Stimulated activated CD8-positive, alpha-beta memory T cell treated with anti-CD3 and anti-CD28 coated beads, Interleukin-7, amount 100 ng/mL, for 24 hours (primary cell): ENCODE measurements at places on chromosomes 7 and 10.

DNA sequence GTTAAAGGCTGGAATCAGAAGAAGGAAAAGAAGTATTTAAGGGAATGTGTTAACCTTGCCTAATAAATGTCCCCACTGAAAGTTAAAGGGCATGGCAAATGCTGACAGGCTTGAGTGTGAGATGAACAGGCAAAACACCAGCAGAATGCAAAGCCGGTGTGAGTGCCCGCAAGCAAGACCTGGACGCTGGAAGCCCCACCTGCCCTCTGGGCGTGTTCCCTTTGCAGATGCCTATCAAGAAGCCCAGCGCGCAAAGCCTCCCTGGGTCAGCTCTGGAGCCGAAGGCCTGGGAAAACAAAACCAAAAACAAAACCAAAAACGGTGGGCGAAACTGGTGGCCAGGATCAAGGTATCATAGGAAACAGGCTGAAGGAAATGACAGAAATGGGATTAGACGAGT is 200.3 kb downstream of the SFMBT2 start:
- DNase-seq: no peak

DNA sequence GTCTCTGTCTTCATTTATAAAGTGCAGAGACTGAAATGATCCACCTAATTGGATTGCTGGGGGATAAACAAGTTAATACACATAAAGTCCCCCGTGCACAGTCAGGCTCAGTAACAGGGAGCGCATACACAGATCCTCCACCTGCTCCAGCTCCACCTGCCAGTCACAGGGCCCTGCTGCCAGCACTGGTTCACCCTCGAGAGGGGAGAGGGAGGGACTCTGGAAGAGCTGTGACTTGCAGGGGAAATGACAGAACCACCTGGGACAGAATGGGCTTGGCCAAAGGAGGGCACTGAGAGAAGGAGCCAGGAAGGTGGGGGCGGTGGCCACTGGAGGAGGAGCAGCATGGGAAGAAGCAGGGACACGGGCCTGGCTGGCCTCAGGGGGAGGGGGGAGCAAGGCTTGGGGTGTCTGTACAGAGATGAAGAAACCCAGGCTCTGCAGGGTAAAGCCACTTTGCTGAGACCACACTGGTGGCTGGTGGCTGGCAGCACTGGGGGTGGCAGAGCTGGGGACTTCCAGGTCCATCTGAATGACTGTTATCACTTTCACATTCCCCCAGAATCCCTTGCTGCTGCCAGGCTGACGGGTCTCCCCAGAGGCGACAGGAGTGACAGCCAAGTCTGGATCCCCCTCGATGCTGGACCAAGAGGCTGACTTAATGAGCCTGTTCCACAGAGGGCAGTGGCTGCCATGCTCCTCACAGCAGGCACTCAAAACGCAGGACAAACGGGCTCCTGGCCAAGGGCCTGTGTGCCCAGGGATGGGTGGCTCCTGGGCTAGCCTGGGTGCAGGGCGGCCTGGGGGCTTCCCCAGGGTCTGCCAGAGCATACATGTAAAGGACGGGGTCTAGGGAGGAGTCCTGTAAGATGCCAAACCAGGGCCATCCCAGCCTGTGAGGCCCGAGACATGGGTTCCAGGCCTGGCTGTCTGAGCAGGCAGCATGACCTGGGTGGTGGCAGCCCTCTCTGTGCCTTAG is 151.1 kb downstream of the SH3PXD2A start:
- DNase-seq: no peak

DNA sequence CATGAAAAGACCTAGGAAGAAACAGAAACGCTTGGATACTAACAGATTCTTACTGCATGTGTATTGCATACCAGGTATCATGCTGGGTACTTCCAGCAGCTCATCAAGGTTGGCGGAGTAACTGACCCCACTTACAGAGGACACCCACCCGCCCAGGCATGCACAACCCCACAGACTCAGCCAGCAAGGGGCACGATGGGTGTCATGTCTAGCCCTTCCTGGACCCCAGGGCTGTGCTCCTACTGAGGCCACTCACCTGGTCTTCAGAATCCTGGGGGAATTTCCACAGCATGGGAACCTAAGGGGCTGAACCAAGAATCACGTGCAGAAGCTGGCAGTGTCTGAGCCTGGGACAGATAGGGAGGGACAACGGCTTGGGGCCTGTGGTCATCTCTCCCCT is 134.1 kb upstream of the ZNF32 start:
- DNase-seq: no peak

GRCh38 chr7:150900675-150901074 is 48.4 kb downstream of the AOC1 start:
- no peak for DNase-seq

- no peak for DNase-seq
Observed at GRCh38 chr10:79380946-79381721, 33.9 kb downstream of the PPIF start.

- DNase-seq: no peak
Observed at GRCh38 chr7:103797647-103798307, 191.7 kb downstream of the RELN start.

GRCh38 chr7:134932707-134933370 is 53.5 kb upstream of the AGBL3 start:
- DNase-seq: no peak

DNA sequence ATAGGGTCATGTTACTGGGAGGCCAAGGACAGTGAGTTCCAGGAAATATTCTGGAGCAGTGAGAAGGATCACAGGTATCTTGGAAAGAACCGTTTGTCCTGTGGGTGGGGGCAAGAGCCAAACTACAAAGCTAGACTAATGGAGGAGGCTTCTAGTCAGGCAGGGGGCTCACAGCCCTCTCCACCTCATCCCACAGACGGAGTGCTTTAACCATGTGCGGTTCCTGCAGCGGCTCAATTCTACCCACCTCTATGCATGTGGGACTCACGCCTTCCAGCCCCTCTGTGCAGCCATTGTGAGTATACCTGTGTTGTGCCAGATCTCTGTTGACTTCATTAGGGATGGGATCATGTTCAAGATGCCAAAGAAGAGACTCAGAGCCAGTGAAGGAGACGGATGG is 8.1 kb downstream of the SEMA4G start:
- DNase-seq: no peak

- no peak for DNase-seq
Observed at GRCh38 chr7:131222171-131222570, 105.5 kb upstream of the MKLN1 start.

GRCh38 chr10:88830643-88831268 is 20.9 kb downstream of the ANKRD22 start:
- DNase-seq: no peak

- DNase-seq: no peak
Observed at GRCh38 chr10:69681436-69681835, 51.4 kb downstream of the FAM241B start.

DNA sequence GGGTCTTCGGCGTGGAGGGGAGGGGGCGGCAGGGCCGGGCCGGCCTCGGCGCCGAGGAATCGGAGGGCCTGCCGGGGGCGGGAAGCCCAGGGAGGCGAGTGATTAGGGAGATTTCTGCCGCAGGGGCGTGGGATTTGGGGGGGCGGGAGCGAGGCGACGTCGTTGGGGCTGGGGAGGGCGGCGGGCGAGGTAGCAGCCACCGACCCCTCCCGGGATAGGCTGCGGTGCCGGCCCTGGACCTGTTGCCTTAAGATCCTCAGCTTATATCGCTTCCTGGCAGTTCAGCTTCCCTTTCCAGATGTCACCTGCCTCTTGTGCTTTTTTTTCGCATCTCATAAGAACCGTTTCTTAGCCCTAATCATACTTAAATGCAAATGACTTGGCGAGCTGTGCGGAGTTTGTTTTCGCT is 655 bp downstream of the LMTK2 start:
- no peak for DNase-seq

DNA sequence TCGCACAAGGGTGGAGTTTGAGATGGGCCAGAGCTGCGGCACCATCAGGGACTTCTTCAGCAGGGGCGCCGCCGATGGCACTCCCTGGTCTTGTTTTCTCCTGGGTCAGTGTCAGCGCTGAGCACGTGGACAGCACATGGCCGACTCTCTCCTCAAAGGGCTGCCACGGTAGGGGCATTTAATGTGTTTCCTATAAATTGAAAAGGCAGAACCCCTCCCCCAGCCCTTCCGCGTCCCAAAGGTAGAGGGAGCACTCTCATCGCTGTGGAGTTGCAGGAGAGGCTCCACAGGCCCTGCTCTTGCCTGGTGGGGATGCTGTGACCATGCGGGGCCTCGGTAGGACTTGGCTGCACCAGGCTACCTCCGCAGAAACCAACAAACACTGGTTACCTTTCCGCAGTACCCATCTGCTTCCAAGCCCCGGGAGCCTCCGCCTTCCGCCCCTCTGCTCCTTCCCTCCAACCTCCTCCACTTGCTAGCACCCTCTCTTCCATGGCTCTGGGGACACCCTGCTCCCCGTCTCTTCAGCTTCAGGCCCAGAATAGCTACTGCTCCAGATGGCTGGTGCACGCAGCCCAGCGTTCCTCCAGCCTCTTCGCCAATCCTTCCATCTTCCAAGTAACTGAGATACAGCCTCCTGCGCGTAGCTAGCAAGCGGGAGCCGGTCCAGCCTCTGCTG is 166.3 kb upstream of the ADCY1 start:
- DNase-seq: no peak

GRCh38 chr10:80487791-80488538 is 33.9 kb downstream of the TSPAN14 start:
- DNase-seq: no peak

DNA sequence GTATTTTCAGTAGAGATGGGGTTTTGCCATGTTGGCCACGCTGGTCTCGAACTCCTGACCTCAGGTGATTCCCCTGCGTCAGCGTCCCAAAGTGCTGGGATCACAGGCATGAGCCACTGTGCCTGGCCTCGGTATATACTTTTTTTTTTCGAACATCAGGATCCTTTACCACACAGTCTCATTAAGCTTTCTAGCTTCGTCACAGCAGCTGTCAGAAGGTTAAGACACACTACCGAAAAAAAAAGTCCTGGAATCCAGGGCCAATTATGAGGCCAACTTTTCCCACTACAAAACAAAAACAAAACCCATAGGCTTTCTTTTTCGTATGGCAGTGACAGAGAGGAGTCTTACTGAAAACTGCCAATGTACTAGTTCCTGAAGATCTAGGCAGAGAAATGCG is 30.7 kb downstream of the ZC3HC1 start:
- DNase-seq: no peak

DNA sequence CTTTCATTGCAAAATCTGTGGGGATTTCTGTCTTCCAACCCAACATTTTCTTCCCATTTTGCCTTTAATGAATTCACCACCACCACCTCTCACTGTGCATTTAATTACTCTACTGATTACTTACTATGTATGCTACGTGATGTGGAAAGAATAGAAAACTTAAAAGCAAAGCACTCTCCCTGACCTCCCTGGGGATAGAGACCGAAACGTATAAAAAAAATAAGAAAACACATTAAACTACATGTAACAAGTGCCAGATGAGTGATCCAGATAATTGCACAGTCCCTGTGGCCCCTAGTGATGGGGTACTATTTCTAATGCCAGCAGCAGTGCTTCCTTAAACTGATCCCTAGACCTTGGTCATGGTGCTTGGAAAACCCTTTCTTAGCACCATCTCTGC is 478.4 kb downstream of the NRG3 start:
- DNase-seq: no peak

DNA sequence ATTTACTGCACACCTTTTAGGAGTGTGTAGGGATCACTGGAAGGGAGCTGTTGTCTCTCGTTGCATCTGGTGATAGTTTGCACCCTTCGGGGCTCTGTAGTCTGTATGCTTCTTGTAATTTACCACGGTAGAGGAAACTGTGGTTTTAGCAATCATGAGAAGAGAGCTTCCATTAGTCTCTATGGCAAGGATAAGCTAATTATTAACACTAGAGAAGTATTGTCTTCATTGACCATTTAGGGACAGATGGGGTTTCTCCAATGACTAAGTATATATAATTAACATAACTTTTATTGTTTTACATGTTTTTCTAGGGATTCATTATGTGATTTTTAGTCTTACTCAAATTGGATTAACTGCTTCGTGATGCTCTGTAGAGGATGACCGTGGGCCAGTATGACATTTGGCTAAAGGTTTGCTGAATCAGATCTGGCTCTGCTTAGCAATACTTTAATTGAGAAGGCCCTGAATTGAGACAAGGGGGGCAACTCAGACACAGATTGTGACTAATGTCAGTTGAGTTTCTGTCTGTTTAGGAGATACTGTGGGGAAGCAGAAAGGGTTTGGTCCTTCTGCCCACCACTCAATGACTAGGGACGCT is 8.7 kb downstream of the SLC18A2 start:
- DNase-seq: no peak

GRCh38 chr10:550665-551372 is 138.6 kb downstream of the DIP2C start:
- DNase-seq: no peak

- DNase-seq: no peak
Observed at GRCh38 chr10:62244088-62244487, 24.6 kb downstream of the RTKN2 start.

- DNase-seq: no peak
Observed at GRCh38 chr7:41104631-41105030, 598.3 kb downstream of the INHBA start.

DNA sequence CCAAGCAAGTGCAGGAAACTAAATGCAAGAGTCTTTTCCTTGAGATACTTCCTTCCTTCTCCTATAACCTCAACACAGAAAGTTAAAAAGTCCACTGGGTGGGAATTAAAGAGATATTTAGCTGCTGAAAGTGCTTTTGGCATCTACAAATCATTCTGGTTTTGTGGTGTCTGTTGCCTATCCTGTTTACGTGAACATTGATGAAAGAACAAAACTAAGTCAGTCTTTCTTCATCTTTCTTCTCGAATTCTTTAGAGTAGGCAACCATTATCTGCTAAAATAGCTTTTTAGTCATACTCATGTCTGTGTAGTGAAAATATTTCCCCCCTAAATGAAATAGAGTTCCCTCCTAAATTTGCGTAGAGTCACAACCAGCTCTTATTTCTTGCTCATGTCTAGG is 838.6 kb downstream of the GATA3 start:
- no peak for DNase-seq

GRCh38 chr10:130969700-130970099 is 341.8 kb downstream of the TCERG1L start:
- DNase-seq: no peak

- no peak for DNase-seq
Observed at GRCh38 chr7:68511281-68511680, 1087.0 kb upstream of the AUTS2 start.

DNA sequence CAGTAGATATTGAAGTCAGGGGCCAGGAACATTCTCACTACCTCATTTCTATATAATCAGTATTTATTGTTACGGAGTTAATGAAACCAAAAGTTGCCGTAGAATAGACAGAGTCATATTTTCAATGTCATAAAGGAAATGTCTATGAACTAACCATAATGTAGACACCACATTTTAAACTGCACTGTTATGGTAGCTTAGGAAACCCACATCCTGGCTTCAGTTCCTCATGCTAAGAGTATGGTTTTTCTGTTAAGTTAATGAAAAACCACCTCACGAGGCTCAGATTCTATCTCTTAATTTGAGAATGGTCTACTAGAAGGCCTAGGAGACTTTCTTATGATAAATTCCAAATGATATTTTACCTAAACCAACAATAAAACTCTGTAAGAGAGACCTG is 166.5 kb downstream of the TMEM26 start:
- DNase-seq: no peak

DNA sequence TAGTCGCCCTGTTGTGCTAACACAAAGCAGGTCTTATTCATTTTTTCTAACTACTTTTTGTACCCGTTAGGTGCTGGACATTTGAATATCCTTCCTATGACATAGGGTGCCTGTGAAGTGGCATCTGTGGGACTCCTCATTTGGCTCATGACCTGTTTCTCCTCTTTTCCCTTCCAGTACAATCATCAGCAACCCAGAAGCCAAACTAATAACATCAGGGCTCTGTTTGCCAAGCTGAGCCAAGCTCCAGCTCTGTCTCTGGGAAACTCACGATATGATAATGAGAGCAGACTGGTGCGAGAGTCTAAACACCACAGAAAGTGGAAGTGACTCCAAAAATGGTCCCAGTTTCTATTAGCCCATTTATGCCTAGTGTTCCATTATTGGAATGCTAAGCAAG is 92.0 kb downstream of the SVIL start:
- DNase-seq: no peak
